ENCODE measurements at places on chromosomes 7 and 10.

- no peak for DNase-seq
Measured at GRCh38 chr10:98910546-98910945, 325.1 kb downstream of the HPSE2 start.

GRCh38 chr10:51950371-51950995 is 251.1 kb upstream of the CSTF2T start:
- DNase-seq: no peak

GRCh38 chr7:19090526-19090925 is 26.9 kb downstream of the TWIST1 start:
- no peak for DNase-seq

DNA sequence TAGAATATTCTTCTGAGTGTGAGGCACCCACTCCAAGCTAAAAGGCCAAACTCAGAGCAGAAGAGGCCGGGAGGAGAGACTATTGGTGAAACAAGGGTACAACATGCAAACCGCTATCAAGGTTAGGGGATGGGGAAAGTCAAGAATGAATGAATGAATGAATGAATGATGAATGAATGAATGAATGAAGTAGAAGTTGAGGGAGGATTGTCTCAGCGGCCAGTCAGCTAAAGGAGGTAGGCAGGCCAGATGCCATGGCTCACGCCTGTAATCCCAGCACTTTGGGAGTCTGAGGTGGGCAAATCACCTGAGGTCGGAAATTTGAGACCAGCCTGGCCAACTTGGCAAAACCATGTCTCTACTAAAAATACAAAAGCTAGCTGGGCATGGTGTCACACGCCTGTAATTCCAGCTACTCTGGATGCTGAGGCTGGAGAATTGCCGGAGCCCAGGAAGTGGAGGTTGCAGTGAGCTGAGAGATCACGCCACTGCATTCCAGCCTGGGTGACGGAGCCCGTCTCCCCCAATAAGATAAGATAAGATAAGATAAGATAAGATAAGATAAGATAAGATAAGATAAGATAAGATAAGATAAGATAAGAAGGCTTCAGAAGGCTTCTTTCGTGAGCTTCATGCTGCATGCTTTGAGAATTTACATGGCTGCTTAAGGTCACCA is 250.8 kb downstream of the CCDC3 start:
- no peak for DNase-seq

- no peak for DNase-seq
Measured at GRCh38 chr10:42933448-42934340, 143.2 kb upstream of the RET start.

- no peak for DNase-seq
Measured at GRCh38 chr7:110591341-110591740, 499.6 kb upstream of the LRRN3 start.

GRCh38 chr10:18606051-18606695 is 45.2 kb downstream of the NSUN6 start:
- no peak for DNase-seq

DNA sequence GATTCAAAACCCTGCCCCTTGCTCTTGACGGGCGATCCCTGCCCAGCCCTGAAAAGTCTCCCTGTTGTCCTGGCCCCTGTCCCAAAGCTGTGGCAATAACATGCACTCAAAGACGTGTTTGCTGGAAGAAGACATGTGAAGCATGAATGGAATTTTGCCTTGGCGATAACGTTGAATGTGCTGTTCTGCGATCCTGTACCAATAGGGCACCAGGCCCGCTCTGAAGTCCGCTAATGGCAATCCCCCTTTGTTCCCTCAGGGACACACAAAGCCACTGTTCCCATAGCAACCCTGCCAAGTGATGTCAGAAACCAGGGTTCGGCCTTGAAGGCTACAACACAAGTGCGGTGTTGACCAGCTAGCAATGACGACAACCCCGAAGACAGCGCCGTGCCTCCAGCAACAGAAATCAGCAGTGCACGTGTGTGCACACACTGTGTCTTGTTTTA is 284.6 kb downstream of the KLF6 start:
- DNase-seq: no peak

- no peak for DNase-seq
Measured at GRCh38 chr7:69049326-69049725, 548.9 kb upstream of the AUTS2 start.
